ENCODE measurements at places on chromosomes 7 and 10.

- no peak for DNase-seq
These were observed 456.4 kb downstream of the TNS3 start for GRCh38 chr7:47125529-47125928.

GRCh38 chr7:108434010-108434409 is 22.2 kb downstream of the NRCAM start:
- no peak for DNase-seq

DNA sequence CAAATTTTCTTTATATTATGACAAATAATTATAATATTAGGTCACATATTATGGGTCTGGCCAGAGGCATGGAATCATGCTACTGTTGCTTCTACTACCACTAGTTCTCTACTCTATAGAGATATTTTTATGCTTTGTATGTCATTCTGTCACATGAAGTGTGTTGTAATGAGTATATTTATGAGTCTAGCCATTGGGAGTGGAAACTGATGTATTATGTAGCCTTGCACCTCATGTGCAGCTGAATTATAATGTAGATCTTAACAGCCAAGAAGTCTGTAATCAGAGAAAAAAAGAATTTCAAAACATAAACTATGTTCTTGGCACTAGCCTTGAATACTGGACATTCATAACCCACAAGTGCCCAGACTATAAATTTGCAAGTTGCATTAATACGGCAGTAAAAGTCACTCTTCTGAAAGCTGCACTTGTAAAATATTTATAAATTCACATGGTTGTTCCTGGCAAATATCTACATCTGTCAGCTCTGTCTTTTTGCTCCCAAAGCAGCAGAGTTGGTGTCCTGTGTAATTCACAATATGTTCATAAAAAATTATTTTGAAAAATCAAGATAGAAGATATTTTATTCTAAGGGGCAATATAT is 48.6 kb upstream of the SKAP2 start:
- DNase-seq: no peak

DNA sequence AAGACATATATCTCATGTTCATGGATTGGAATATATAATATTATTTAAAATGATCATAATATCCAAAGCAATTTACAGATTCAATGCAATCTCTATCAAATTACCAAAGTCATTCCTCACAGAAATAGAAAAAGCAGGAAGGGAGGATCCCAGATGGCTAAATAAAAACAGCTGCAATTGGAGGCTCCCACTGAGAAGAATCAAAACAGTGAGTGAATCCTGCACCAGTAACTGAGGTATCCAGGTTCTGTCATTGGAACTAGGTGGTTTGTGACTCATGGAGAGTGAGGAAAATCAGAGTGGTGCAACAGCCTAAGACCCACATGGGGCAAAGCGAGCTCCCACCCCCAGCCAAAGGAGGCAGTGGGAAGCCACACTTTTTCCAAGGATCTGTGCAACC is 128.4 kb downstream of the MTERF1 start:
- no peak for DNase-seq

- DNase-seq: no peak
These were observed 942.5 kb downstream of the KCNMA1 start for GRCh38 chr10:76695069-76695468.

DNA sequence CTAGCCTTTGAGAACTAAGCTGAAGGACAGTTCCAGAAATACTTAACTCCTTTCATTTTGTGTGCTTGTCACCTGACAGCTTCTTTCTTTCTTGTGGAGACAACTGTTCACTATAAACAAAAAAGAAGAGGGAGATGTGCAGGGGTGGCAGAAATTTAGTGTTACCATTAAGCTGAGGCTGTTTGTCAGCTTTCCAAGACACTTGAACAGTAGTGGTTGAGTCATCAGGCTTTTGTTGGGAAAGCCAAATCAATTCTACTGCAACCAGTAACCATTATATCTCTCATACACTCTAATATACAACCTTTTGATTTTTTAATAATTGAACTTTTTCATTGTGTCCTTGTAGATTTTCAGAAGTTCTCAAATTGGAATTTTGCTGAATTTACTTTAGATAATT is 75.3 kb downstream of the POLL start:
- DNase-seq: no peak
